Gastrocnemius medialis (tissue), 4 donors: ENCODE measurements at places on chromosomes 2 and 18. TPM values are rescaled to one million over a fixed set of nuclear protein-coding genes. Genes with fewer than 3 reads are reported as not detected.

- no peak for DNase-seq
Observed at GRCh38 chr2:211545582-211545981, 989.2 kb downstream of the CPS1 start.

DNA sequence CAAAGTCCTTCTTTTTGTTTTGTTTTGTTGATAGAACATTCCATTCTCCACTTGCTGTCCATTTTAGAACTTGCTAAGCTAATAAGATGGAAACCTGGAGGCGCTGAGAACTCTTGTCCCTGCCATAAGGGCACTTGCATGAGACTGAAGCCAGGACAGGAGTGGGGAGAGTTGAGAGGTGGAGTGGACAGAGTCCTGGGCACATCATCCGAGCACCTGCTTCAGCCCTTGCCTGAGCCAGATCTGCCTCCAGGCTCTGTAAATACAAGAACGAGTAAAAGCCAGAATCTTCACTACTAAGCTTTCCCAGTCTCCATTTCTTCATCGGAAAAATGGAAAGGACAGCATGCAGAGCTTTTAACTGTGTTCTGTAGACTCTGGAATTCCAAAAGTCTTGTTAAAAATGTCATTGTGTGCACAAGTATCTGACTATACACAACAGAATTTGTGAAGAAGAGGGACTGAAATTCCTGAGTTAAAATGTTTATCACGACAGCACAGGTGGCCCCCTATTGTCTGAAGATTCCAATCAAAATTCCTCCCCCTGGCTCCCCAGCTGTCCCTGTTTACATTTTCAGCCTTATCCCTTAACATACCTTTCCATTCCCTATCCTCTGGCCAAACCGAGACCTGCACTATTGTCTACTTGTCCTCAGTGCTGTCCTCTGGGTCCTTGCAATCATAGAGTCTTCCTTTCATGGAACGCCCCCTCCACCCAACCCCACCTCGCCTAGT lies 498.2 kb upstream of the TNP1 start:
- DNase-seq = no peak

DNA sequence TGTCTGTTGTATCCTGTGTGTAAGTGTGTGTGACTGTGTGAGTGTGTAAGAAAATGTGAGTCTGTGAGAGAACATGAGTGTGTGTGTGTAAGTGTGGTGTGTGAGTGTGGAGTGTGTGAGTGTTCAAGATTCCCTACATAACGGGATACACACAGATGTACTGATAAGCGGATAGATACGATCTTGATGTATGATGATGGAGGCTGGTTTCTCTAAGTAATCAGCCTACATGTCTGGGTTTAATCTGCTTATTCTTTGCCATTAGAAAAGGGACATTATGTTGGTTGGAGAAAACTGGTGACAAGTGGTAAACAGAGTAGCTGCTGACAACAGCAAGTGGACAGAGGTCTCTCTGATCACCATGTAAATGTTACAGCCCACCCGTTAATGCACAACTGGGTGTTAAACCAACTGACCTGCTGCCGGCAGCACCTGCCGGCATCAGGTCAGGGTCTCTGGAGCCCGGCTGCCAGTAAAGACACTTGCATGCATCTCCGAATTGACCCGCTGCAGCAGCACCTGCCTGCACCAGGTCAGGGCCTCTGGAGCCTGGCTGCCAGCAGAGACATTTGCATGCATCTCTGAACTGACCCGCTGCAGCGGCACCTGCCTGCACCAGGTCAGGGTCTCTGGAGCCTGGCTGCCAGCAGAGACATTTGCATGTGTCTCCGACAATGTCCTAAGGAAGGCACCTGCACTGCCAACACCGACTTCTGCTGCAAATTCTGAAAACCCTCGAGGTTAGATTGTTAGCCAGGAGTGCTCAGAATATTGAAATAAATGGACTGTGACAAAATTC lies 87.5 kb downstream of the MBP start:
- DNase-seq = no peak

DNA sequence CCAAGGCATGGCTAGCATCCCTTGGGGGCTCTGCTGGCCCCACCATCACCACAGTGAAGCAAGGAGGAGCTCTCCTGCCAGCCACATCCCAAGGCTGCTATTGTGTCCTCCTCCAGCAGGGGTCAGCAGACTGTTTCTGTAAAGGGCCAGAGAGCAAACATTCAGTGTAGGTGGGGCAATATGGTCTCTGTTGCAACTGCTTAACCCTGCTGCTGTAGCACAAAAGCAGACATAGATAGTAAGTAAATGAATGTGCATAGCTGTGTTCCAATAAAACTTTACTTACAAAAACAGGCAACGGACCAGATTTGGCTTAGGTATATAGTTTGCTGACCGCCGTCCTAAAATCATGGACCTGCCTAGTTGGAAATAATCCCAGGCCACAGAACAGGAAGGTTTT lies 36.4 kb upstream of the ZBTB7C start:
- peak; percentile 21 for DNase-seq

GRCh38 chr2:239674101-239674980 lies 273.5 kb upstream of the HDAC4 start:
- no peak for DNase-seq

DNA sequence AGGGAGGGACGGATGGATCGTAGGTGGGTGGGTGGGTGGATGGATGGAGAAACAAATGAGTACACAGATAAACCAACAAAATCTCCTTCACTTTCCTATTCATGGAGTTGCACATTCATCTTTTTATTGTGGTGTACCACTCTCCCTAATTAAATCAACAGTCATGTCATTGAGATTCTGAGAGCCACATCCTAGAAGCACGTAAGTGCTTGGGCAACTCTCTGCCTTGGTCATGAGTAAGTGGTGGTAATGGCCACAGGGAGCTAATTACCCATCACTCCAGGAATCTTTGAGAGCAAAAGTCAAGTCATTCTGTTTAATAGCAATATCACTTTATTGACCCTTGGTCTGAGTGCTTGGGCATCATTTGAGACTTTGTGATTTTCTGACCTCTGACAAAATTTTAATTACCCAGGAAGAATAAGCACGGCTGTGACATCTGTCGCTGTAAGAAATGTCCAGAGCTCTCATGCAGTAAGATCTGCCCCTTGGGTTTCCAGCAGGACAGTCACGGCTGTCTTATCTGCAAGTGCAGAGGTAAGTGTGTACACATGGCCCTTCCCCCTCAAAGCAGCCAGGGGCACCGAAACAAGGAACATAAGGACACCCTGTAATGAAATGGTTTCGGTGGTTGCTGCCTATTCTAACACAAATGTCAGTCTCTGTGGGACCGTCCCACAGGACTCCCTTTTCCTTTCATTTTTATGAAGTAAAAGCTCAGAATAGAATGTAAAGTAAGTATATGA lies 85.9 kb downstream of the FEZ2 start:
- no peak for DNase-seq

ALPG gene
- total RNA-seq = not detected

DNA sequence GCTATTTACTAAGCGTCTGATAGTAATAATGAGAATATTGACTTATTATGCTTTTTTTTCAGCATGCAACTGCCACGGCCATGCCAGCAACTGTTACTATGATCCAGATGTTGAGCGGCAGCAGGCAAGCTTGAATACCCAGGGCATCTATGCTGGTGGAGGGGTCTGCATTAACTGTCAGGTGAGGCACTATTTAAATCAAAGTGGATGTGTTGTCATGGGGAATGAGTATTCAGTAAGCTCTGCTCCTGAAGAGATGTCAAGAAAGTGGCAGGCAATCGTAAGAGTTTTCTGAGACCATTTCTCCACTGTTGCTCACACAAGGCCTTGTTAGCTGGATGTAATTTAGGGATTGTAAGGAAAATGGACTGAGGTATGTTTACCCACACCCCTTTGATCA lies 74.1 kb downstream of the LAMA3 start:
- no peak for DNase-seq

DNA sequence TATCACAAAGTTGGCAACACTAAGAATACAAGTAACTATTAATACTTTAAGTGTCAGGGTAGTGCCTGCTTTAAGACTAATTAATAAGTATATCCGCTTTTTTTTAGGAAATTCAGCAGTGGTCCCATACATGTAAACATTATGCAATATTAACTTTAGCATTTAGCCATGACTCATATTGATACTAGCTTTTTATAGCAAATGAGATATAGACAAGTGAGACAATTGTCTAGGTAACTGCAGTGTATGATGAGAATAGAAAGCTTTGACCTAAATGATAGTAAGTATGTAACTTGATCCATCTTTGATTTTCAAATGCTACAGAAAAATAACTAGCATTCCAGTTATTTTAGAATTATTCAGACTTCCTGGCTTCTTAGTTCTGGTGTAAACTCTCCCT lies 27.4 kb upstream of the VRK2 start:
- DNase-seq = no peak

GRCh38 chr2:181468811-181469210 lies 11.6 kb downstream of the ITGA4 start:
- no peak for DNase-seq

CFAP53 gene
- total RNA-seq = 1.4 TPM

CLEC4F gene
- not detected for total RNA-seq

DNA sequence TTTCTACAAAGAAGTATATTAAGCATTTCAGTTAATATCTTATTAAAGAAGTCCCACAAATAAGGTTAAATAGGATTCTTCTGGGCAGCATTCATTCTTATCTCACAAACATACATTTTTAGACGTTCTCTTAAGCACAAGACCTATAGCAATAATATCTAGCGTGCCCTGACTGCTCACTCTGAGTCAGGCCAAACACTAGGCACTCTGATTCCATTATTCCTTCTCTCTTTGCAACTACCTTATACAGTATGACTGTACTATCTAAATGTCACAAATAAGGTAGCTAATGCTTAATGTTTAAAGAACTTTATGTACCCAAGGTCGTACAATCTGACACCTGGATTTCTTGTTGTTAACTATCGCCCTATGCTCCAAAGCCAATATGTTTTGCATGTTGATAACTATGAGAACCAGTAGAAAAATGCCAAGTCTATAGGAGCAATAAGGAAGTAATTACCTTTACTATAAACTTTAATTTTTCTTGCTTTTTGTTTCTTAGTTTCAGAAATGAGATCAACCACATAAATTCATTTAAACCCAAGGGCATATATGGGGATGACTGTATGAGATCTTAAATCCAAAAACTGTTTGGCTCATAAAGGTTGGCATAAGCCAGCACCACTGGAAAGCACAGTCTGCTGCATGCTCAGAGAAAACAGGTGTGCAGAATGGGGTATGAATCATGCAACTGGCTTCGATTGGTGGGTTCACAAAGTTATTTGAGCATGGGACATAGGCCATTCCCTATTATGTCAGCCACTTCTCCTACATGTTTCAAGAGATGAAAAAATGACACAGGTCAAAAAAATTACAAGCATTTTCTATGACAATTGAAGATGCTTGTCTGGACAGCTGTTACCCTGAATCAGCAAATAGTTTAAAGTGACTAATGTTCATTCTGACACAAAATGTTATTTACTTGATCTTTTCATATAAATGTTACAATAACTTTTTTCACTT lies 352.0 kb downstream of the IRS1 start:
- no peak for DNase-seq

GRCh38 chr18:37222354-37222998 lies 343.1 kb downstream of the CELF4 start:
- no peak for DNase-seq

DNA sequence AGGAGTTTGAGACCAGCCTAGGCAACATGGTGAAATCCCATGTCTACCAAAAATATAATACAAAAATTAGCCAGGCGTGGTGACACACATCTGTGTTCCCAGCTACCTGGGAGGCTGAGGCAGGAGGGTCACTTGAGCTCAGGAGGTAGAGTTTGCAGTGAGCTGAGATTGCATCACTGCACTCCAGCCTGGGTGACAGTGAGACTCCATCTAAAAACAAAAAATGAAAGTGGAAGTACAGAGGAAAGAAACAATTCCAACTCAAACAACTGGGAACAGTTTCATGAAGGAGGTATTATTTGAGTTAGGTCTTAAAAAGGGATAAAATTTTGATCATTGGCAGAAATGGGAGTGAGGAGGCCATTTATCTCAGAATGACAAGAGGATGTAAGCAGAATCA lies 6.3 kb upstream of the RAB1A start:
- no peak for DNase-seq

CLASP1 gene
- total RNA-seq = 70.3 TPM

CAMKMT gene
- total RNA-seq = 4.7 TPM

PLCD4 gene
- 36.2 TPM for total RNA-seq

DNA sequence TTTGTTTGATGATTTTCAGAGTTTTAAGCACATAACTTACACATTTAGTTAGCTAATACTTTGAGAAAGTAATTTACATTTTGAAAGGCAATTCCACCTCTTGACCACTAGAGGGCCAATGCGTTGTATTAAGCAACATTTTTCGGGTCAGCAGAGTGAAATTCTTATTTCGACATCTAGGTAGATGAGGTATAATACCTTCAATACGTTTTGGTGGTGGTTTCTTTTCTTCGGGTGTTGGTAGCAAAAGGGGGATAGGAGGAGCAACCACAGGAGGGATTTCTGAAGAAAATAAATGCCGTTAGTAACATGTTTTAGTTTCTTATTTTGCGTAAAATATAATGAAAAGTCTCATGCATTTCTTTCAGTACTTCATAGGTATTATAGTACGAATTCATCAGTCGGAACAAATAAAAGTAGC lies 106.3 kb downstream of the TTN start:
- no peak for DNase-seq

DNA sequence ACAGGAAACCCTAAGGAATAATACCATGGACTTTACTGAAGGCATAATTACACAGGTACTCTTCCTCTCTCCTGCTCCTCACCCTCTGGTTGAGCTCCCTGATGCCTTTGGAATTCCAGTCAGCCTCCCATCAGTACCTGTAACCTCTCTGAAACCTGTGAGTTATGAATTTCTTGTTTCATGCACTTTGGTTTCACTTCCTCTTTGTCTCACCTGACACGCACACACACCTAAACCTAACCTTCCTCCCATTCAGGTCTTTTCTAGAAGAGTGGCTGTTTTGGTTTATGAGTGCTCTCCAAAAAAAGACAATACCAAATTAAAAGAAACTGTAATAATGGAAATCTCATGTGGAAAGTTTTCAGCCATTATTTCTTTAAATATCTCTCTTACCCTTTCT lies 451.3 kb upstream of the VWC2L start:
- no peak for DNase-seq

NTSR2 gene
- total RNA-seq = 0.62 TPM

DNA sequence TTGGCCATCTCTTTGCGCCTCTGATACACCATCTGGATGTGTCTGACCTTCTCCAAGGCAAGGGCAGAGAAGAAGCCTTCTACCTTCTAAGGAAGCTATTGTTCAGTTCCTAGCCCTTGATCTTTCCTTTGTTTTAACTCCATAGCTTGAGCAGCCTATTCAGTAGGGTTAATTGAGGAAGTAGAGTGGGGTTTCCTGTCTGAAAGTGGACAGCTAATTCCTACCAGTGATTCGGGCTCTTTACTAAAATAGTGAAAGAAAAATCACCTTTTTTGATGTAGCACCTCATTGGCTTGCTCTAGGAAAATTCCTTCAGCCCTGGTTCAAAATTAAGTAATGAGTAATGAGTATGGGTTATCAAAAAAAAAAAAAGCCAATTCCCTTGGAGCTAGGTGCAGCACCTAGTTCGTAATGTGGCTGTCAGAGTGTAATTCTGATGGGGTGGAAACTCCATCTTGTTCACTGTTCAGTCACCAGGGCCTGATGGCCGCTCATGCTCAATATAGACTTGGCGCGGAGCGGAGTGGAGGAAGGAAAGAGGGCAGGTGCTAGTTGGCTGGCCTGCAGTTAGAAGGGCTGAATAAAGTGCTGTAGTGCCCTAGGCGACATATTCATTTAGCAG lies 2.9 kb upstream of the MGAT5 start:
- no peak for DNase-seq

AQP4 gene
- total RNA-seq = 18.0 TPM

- DNase-seq = no peak
Observed at GRCh38 chr2:168796583-168797285, 5.7 kb upstream of the NOSTRIN start.
